ENCODE measurements at places on chromosomes 7 and 10.

DNA sequence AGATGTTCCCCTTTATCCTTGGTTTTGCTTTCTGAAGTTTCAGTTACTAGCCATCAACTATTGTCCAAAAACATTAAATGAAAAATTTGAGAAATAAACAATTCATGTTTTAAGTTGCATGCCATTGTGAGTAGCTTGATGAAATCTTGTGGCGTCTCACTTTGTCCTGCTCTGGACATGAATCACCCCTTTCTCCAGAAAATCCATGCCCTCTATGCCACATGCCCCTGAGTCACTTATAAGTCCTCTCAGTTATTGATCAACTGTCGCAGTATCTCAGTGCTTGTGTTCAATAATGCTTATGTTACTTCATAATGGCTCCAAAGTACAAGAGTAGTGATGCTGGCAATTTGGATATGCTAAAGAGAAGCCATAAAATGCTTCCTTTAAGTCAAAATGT is 208.0 kb upstream of the FERD3L start:
- DNase-seq, result no peak

DNA sequence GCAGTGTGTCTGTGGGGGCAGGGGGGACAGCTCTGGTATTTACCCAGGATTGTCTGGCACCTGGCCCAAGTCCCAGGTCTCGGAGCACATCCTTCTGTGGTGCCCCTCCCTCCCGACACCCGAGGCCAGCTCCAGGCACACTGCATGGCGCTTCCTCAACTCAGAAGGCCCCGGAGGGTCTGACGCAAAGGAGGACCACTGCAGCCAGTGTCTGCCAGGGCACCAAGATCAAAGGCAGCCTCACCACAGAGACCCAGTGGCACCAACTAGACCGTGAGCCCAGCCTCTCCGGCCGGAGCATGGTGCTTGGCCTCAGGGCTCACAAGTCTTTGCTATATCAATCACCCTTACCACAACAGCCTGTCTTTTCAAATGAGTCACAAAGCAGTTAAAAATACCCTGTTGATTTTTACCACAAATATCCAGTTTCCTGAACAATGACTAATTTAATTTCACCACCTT is 99.3 kb upstream of the DDC start:
- DNase-seq, result no peak

- peak; percentile 70 for DNase-seq
Observed at GRCh38 chr7:16668049-16668858, 22.3 kb downstream of the BZW2 start.

DNA sequence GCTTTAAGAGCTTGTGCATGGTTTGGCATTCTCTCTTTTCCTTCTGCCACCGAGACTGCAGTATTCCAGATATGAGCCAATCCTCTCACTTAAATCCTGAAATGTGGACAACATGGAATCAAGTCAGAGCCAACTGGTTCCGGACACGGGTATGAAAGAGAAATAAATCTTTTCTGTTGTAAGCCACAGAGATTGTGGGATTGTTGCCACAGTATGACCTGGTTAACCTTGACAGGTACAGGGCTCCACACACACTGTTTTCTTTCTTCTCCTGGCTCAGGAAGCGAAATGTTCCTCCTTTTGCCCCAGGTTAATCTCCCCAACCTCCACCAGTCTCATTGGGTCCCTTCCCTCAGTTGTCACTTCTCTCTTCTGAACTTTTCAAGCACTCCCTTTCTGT is 6.5 kb upstream of the NAMPT start:
- no peak for DNase-seq

DNA sequence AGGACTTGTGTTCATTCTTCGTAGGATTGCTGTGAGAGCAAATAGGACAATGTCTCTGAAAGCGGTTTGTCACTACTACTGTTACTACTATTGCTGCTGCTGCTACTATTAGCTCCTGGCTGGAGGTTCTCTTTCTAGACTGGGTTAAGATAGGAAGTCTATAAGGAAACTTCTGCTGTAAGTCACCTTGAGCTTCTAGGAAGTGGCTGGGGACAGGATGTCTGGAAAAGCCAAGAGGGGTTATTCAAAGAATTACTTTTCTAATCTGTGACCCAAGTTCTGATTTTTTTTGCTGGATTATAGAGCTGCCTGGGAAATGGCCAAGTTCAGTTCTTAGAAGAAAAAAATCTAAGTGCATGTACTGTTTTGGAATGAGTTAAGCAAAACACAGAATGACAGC is 62.2 kb downstream of the NAMPT start:
- DNase-seq, result no peak

DNA sequence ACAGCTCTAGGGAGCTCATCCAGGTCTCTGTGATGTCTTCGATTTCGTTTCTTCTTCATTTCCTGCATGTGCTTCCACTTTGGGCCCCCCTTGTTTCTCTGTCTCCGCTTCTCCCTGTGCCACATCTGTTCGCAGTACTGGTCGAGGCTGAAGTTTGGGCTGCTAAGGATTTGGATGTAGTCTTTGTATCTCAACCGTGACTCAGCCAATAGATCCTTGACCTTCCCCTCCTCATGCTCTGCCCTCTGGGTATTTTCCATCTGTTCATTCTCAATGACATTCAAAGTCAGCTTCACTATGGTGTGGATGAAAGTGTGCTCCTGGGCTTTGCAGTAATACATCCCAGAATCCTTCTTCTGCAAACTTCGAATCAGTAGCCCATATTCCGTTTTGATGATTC is 187.4 kb downstream of the SEMA3D start:
- no peak for DNase-seq

GRCh38 chr10:79411546-79412495 is 33.6 kb downstream of the ZCCHC24 start:
- no peak for DNase-seq

DNA sequence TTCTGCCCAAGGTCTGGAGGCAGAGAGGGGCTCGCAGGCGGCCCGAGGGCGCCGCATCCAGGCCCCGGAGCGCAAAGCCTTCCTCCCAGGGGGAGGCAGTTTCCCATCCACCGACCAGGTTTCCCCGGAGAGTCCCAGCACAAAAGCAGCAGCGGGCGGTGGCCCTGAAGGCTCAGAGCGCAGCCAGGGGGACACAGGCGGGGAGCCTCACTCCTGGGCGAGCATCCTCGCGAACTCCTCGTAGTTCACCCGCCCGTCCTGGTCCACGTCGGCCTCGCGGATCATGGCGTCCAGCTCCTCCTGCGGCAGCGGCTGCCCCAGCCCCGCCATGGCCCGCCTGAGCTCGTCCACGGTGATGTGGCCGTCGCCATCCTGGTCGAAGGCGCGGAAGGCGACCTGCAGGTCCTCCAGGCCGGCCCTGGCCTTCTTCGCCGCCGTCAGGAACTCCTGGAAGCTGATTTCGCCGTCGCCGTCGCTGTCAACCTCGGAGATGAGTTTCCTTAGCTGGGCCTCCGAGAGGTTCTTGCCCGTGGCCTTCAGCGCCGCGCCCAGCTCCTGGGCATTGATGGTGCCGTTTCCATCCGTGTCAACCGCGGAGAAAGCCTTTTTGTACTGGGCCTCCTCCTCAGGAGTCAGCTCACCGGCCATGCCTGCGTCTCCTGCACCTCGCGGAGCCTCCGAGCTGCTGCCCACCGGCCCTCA is 428 bp downstream of the CALML5 start:
- DNase-seq, result peak; percentile 49

GRCh38 chr10:49627644-49628247 is 13.9 kb downstream of the CHAT start:
- peak; percentile 42 for DNase-seq

DNA sequence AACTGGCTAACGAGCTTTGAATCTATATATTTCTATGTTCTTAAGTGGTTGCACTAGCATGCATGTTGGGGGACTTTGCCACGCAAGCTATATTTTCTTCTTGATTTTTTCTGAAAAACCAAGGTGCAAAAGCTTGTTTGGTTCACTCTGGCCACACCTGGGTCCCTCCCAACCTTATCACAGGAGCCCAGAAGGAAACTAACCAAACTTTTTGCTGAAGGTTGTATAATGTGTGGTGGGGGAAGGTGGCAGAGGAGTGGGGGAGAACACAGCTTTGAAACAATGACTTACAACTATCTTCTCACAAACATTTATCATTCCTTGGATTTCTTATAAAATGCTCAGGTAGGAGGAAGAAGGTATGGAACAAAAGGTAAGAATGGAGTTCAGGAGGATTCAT is 75.3 kb downstream of the TMEM168 start:
- DNase-seq, result no peak

- DNase-seq, result no peak
Observed at GRCh38 chr7:2804227-2804763, 39.8 kb downstream of the GNA12 start.

GRCh38 chr10:65017523-65017922 is 1496.3 kb downstream of the REEP3 start:
- no peak for DNase-seq

GRCh38 chr10:10498781-10499180 is 518.9 kb upstream of the CELF2 start:
- DNase-seq, result no peak

- no peak for DNase-seq
Observed at GRCh38 chr10:132793871-132794849, 8.2 kb upstream of the NKX6-2 start.

GRCh38 chr7:40437498-40437897 is 302.7 kb downstream of the SUGCT start:
- DNase-seq, result no peak

DNA sequence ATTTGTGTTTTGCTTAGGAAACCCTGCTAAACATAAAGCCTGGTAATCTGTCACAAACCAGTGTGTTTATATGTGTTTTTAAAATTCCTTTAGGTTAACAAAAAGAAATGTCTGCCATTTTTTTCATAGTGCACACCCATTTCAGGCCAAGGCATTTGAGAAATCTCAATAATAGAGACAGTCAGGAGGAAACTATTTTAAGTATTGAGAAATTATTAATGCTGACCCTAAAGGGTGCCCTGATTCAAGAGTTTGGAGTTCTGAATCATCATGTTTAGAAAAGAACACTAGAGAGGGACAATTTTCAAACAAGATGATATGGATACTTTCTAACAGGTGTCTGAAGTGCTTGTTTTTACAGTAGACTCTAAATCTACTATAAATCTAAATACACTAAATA is 28.7 kb downstream of the MALRD1 start:
- DNase-seq, result no peak

DNA sequence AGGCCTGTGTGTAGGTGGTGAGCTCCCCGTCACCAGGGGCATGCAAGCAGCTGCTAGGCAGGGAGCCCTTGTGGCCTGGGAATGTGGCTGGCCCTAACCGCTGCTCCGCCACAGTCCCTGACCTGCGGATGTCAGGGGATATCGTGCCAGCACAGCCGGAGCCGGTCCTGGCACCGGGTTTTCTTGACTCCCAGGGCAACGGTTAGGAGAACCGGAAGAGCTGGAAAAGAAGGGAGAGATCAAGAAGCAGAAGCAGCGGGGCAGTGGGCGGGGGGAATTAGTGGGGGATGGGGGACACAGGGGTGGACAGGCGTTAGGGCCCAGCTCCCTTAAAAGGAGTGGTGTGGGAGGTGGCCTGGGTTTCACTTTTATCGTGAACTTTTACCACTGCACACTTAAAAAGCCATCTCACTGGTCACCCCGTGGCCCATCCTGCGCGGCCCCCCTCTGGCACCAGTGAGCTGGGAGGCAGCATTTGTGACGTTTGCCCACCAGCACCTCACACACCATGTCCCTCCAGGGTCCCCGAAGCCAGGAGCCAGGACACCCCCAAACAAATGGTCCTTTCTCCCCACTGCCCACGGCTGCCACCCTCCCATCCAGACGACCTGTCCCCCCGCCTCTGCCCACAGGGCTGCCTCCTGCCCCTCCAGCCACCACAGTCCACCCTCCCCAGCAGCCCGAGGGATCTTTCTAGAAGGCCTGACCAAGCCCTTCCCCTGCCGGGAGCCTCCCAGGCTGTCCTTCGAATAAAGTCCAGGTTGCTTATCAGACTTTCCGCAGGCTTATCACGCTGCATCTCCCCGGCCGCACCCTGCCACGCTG is 1.8 kb upstream of the MICALL2 start:
- peak; percentile 69 for DNase-seq

DNA sequence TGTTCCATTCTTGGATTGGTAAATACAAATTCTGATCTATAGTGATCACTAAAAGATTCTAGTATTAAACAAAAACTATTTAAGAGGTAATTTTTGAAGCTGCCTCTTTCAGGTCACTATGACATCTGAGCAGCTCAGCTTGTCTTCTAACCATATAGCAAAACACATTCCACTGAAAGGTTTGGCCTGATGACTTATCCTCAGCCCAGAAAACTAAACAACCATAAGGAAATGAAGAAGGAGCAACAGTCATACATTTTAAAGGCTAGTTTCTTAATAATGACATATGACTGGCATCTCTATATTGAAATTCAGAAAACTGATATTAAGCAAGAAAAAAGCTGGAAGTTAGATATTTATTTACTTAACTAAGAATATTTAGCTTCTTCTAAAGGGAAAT is 24.6 kb downstream of the NT5C2 start:
- no peak for DNase-seq

- no peak for DNase-seq
Observed at GRCh38 chr10:126478546-126478945, 90.3 kb upstream of the ADAM12 start.

DNA sequence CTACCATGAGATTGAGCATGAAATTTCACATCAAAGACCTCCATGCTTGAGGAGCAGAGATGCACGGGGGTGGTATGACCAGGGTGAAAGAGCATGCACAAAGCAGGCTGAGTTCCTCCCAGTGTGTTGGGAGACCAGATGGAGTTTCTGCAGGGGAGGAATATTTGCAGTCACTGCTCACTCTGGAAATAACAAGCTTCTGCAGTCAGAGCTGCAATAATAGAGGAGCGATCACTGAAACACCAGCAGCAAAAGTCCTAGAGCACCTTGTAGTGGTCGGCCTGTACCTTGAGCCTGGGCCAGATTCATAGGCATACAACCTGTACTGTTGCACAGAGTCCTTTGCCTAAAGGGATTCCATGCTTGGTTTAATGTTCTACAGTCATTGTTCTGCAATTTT is 184.5 kb upstream of the SP8 start:
- no peak for DNase-seq

DNA sequence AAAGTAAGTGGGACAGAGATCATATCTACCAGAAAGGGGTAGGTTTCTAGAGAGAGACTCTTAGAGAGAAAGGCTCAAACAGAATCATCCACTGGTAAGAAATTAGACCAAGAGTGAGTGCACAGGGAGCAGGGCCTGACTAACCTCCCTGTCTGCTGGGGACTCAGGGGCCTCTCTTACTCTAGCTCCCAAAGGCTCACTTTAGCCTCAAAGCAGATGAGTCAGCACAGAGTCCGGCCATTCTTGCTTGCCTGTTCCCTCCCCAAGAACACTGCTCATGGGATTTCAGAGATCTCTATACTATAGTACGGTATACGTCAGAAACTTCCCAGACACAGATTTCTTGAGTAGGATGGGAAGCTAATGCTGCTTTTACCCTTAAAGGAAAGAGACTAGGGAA is 32.7 kb downstream of the RBM28 start:
- DNase-seq, result no peak

DNA sequence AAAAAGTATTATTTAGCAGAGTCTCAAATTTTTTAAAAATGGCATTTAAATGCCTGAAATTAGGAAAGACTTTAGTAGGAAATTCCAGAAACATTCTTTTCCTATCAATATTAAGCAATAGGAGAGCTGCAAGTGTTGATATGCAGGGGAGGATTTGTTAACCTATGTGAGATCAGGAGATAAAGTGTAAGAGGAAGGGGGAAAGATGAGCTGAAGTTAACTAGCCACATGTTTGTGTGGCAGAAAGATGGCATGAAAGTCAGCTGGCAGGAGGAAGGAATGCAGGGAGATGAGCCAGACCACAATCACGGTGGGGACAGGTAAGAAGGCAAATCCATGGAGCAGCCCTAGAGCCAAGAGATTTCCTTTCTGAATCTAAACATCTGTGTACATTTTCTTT is 303.6 kb downstream of the MAGI2 start:
- no peak for DNase-seq

GRCh38 chr7:81769891-81770727 is at the start of gene HGF:
HGF (minus strand) TSS chr7:81770047; CDS start chr7:81769971, 76 bp downstream.
- peak; percentile 34 for DNase-seq

Measured in breast epithelium (tissue), 4 donors.